ENCODE measurements at places on chromosomes 11 and 22.

DNA sequence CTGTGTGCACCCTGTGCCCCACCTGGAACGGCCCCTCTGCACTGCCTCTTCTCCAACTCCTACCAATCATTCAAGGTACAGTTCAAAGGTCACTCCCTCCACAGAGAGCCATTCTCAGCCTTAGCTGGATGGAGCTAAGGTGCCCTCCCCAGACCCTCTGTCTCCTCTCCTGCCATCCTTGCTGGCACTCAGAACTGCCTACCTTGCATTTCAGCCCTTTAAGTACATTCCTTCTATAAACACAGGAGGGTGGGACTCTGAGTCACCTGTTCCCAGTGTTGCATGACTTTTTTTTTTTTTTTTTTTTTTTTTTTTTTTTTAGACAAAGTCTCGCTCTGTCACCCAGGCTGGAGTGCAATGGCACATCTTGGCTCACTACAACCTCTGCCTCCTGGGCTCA is 8.6 kb downstream of the TTLL1 start:
- DNase-seq: no peak

GRCh38 chr11:67466367-67466766 is 2.7 kb downstream of the TMEM134 start:
- DNase-seq: no peak

DNA sequence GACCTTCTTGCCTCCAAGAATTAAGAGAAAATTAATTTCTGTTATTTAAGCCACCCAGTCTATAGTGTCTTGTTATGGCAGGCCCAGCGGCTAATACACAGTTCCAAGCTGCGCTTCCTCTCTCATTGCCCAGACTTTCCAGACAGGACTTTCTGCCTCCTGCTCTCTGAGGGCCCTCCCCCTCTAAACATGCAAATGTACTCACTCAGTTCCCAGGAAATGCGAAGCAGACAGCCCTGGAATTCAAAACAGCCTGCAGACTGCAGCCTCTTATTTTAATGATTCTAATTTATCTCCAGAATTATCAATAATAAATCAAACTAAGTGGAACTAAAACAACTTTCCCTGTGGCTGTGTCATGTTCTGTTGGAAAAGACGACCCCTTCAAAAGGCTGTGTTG is 115.5 kb upstream of the ISX start:
- DNase-seq: no peak

GRCh38 chr11:64028398-64029115 is 7.2 kb upstream of the FLRT1 start:
- no peak for DNase-seq

GRCh38 chr11:72223615-72224563 is 678 bp upstream of the INPPL1 start:
- DNase-seq: no peak

- DNase-seq: no peak
These were observed 30.5 kb downstream of the CHKA start for GRCh38 chr11:68090706-68091105.

DNA sequence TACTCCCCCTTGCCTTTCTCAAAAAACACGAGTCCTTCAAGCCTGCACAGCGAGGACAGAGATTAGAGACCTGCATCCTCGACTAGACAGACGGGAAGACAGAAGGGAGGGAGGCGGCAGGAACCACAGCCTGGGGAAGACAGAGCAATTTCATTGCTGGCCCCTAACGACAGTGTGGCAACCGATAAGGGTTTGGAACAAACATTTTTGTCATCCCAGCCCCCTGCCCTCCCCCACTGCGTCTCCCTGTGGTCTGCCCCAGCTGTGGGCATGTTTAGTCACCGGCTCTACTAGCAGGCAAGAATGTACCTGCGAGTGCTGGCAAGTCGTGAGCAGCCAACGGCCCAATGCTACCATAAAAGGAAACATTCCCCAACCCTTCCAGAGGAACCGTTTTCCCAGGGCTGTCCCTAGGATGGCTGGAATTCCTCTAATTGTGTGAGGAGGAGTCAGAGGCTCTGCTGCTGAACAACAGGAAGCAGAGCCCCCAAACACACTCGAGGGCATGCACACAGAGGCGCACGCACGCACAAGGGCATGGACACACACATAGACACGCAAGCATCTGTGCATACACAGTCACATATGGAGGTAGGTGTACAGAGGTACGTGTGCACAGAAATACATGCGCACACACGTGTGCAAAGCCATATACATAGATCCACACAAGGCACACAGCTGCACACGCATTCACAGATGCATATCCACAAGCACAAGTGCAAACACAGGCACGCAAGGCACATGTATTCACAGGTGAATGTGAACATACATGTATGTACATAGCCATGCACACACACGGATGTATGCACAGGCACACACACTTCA is 58.3 kb downstream of the MYH9 start:
- DNase-seq: no peak

GRCh38 chr22:19368876-19369275 is 62.7 kb downstream of the HIRA start:
- DNase-seq: no peak

GRCh38 chr22:37089434-37089833 is 20.1 kb downstream of the TMPRSS6 start:
- DNase-seq: no peak

GRCh38 chr11:66326261-66327111 is 9.6 kb upstream of the CD248 start:
- DNase-seq: no peak

DNA sequence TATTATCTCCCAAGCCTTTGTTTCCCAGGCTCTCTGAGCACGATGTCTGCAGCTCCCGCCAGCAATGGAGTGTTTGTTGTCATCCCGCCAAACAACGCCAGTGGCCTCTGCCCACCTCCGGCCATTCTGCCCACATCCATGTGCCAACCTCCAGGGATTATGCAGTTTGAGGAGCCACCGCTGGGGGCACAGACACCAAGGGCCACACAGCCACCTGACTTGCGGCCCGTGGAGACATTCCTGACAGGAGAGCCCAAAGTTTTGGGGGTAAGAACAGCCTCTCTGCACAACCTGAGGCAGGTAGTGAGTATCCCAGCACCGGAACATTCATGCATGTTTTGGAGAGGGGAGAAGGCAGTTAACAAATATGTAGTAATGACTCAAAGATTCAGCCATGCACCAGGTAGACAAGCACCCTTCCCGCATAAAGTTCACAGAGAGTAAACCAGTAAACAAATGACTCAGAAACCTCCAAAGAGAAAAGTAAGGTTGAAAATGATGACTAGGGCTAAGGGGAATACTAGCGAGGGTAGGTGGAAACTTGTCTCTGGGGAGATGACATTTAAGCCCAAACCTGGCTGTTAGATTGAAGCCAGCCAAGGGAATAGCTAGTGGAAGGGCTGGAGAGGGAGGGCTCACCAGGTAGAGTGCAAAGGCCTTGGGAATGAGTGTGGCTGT is 7.2 kb downstream of the MS4A15 start:
- no peak for DNase-seq

- DNase-seq: no peak
These were observed 135.3 kb upstream of the ZBED5 start for GRCh38 chr11:10993186-10993585.

GRCh38 chr22:42560781-42561180 is 7.0 kb downstream of the SERHL2 start:
- DNase-seq: no peak

- no peak for DNase-seq
These were observed 72.0 kb downstream of the CD44 start for GRCh38 chr11:35210876-35211546.

- no peak for DNase-seq
These were observed 198.8 kb upstream of the SEZ6L start for GRCh38 chr22:25970374-25970911.

GRCh38 chr22:38601221-38601764 is 31.3 kb upstream of the DMC1 start:
- DNase-seq: no peak

DNA sequence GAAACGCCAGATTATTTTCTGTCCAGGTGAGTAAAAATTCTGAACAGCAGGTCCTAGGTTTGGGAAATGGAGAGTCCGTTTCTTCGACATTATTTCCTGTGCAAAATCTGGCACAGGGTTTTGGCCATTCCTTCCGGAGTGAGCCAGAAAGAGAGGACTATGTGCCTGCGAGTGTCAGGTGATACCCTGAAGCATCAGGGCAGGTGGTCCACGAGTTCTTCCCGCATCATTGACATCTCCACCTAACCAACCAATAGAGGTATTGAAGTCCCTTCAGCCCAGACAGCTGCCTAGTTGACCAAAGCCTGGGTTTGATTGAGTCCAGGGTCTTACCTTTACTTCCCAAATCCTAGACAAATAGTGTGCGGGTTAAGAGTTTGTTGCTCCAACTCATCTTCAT is 808 bp downstream of the SNAP29 start:
- DNase-seq: no peak

DNA sequence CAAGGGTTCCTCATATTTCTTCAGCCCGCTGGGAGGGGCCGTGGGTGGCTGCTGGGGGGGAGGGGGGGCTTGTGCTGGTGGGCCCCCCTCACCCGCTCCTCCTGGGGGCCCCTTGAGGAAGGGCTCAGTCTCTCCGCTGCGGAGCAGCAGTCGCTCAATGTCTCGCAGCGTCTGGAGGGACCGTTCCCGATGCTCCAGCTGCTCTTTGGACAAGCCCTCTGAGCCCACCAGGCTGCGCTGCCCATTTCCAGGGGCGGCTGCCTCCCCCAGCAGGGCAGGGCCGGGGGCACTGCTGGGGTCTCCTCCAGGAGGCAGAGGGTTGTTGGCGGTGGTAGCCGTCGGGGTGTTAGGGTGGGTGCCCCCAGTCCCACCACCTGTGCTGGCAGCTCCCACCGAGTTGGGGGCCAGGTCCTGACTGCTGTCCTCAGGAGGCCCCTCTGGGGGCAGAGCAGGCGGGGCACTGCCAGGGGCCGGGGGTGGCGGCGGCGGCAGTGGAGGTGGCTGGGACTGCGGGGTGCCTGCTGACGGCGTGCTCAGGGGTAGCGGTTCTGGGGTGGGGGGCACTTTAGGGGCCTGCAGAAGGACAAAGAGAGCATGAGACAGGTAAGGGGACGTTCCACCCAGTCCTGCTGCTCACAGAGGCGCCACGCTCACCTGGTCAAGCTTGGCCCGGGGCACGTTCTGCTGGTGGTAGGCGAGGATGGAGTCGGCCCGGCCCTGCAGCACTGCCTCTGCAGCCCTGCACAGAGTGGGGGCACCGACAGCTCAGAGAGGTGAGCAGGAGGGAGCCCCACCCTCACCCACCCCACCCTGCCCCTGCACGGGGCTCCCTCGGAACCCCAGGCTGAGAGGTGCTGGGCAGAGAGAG is 18.9 kb downstream of the CXCR5 start:
- DNase-seq: no peak

DNA sequence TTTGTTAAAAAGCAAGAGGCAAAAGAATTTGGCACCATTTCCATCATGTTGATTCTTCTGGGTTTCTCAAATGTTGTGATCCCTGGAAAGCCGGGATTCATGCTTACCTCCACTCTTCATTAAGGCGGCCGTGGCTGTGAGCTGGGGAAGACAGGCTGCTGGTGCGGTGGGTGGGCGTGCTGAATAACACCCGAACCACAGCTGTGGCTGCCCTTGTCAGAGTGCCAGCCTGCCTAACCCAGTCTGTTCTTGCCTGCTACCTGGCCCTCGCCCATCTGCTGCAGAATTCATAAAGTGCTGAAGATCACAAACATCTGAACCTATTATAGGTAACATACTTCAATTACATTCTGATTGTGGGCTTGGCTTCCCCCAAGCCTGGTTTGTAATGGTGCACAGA is 95.8 kb upstream of the RCN1 start:
- DNase-seq: no peak

GRCh38 chr22:23834406-23834792 is 4.4 kb downstream of the DERL3 start:
- DNase-seq: no peak

- DNase-seq: no peak
These were observed 18.2 kb upstream of the OR10W1 start for GRCh38 chr11:58286249-58286648.

DNA sequence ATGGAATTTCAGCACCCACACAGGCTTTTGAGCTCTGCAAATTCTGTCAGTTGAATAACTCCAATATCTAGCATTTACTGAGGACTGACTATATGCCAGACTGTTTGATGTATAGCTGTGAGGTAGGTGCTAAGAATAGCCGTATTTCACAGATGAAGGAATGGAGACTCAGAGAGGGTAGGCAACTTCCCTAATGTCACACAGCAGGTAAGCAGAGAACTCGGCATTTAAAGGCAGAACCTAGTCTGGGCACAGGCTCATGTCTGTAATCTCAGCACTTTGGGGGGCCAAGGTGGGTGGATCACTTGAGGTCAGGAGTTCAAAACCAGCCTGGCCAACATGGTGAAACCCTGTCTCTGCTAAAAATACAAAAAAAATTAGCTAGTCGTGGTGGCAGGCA is 184.1 kb downstream of the BCR start:
- DNase-seq: no peak

GRCh38 chr11:65911682-65912568 is 6.9 kb downstream of the C11orf68 start:
- no peak for DNase-seq
